ENCODE measurements at places on chromosomes 12 and 14. TPM values are rescaled to one million over a fixed set of nuclear protein-coding genes. Genes with fewer than 3 reads are reported as not detected.

DNA sequence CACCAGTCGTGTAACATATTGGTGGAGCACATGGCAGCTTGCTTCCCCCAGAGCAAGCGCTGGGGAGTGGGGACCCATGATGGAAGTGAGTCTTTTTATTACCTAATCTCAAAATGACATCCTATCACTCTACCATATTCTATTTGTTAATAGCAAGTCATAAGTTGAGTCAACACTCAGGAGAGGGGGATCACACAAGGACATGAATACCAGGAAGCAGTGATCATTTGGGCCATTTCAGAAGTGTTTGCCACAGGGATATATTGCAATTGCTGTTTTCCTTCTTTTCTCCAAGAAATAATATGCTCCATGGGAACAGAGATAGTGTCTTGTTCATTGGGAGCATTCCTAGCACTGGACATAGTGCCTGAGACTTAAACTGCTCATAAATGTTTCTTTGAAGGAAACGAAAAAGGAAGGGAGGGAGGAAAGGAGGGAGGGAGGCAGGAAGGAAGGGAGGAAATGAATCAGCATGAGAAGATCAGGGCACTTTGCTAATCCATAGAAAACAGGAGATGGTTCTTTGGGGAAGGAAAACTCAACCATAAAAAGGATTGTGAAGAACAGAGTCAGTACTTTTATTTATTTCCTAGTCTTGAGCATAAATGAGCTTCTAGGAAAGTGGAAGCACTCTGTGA, 39.2 kb upstream of the EEA1 start:
- peak; percentile 44 for DNase-seq

- no peak for DNase-seq
Observed at GRCh38 chr12:56157201-56158028, 744 bp upstream of the MYL6 start.

DNA sequence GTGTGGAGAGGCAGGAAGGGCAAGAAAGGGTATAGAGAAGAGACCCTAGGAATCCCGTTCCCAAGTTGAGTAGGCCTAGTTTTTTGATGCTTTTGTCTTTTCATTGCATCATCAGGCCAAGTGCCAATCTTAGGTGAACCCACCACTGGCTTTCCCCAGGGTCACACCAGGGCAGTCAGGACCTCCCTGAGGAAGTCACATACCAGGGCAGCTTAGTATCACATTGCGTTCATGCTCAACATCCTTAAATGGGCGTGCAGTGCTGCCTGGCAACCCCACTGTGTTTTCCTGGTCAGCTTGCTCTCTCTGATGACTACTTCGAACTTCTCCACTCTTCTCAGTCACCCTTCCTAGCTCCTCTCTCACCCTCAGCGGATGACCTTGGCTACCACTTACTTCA, 9.0 kb downstream of the ASIC1 start:
- peak; percentile 48 for DNase-seq

Gene PIWIL1
- not detected for total RNA-seq

Gene FITM1
- total RNA-seq, result not detected

Gene AQP2
- total RNA-seq, result not detected

Gene POLE2
- 9.4 TPM for total RNA-seq

Gene BTBD6
- total RNA-seq, result not detected

Gene PTPRO
- total RNA-seq, result not detected
